Activated CD4-positive, alpha-beta T cell treated with anti-CD3 and anti-CD28 coated beads for 24 hours (primary cell): ENCODE measurements at places on chromosomes 1 and 21.

GRCh38 chr1:84912726-84913554 is 19.9 kb upstream of the LPAR3 start:
- DNase-seq = no peak

- DNase-seq = no peak
Observed at GRCh38 chr1:175185903-175186302, 6.7 kb downstream of the KIAA0040 start.

- DNase-seq = no peak
Observed at GRCh38 chr1:22224091-22224490, 81.2 kb upstream of the WNT4 start.

DNA sequence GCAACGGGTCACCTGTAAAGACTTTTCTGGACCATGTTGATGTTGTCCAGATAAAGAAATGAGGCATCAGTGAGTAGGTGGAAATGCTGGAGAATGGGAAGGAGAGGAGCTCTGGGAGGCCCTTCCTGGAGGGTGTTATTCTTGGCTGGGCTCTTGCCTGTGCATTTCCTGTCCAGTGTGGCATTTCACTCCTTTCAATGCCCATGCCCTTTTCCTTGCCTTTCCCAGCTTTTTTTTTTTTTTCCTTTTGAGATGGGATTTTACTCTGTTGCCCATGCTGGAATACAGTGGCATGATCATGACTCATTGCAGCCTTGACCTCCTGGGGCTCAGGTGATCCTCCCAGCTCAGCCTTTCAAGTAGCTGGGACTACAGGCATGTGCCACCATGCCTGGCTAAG is 11.8 kb downstream of the NOS1AP start:
- no peak for DNase-seq

- no peak for DNase-seq
Observed at GRCh38 chr1:63199706-63200335, 122.5 kb upstream of the FOXD3 start.

- no peak for DNase-seq
Observed at GRCh38 chr1:225070972-225071371, 141.5 kb downstream of the DNAH14 start.

DNA sequence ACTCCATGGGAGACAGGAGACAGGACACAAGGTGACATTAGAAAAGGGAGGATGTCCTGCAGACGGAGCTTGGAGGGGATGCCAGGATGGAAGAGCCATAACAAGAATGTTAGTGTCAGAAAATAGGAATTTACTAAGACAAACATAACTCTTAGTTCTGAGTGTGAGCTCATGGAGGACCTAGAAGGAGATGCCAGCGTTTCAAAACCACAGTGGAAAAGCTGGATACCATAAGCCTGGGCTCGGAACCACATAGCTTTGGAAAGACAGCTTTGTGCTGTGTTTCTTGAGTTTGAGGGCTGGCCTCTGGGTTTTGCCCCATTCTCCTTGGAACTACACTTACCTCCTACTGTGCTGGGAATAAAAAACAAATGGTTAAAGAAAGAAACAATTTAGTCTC is 128.4 kb downstream of the S1PR1 start:
- no peak for DNase-seq

DNA sequence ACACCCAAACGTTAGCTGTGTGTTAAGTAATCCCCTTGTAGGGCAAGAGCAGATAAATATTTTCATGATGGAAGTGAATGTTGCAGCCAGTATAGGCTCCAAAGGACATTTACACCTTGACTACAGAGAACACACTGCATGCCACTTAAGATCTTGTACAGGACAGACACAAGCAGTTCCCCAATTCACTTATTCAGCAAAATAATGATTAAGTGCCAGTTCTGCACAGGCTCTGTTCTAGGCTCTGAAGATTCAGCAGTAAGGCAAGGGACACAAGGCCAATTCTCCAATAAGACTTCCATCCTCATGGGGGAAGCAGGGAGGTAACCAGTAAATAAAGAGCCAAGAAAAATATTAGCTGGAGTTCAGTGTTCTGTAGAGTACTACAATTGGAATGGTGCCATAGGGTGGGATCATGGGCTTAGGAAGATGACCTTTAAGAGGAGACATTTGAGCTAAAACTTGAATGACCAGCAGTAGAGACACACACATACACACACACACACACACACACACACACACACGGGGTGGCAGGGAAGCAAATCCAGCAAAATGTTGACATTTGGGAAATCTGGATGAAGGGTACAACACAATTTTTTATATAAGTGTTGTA is 199.9 kb upstream of the JUN start:
- DNase-seq = no peak
